ENCODE measurements at places on chromosomes 6 and 20.

- no peak for DNase-seq
These were observed 93.0 kb downstream of the TCP11 start for GRCh38 chr6:35048031-35048613.

- no peak for DNase-seq
These were observed 10.6 kb downstream of the TEAD3 start for GRCh38 chr6:35486005-35486925.

DNA sequence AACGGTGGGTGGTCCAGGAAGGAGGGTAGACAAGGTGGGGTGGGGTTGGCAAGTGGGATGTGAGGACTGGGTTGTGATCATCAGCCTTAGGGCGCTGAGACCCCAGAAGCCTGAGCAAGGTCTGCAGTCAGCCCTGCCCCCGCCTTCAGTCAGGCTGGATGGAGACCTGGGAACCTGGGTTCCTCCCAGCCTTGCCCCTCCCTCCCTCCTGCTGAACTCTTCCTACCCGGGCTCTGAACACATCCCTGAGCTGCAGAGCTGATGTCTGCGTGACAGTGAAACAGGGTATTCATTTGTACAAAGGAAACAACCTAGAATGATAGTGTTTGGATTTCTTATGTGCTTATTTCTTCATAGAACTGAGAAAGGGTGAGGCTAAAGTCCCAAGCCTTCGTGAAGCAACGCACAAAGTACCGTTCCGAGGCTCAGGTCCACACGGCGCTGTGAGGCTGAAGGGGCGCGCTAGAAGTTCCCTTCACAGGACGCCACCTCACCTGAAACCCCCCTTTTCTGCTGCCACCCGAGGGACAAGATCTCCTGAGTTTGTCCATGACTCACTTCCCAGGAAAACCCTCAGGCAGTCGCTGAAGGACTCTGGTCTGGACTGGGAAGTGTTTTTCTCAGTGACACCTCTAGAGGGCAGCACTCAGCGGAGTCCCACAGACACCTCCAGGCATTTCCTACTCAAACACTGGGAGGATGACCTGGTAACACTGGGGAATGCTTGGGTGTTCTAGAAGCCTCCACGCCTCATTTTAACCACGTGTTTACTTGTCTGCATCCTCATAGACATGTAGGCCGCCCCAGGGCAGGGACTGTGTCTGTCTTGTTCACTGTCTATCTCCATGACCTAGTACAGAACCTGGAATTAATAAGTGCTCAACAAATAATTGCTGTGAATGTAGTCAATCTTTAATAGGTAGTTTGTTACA, 1.2 kb downstream of the GSTA5 start:
- DNase-seq = peak; percentile 20

GRCh38 chr6:23006656-23007055, 437.3 kb downstream of the HDGFL1 start:
- no peak for DNase-seq

DNA sequence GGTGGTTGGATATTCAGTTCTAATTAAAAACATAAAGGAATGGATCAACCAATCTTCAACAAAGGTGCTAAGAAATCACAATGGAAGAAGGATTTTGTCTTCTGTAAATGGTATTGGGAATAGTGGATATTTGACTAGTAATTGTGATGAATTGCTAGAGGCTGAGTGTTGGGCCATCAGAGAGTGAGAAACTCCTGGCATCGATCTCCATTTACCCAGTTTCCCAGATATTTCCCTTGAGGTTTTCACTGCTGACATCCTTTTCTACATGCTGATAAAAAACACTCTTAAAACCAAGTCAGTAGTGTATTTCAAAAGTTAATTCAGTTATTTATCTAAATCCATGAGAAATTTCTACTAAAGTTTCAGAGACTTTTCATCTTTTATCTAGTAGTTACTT, 40.4 kb upstream of the COL10A1 start:
- DNase-seq = no peak

- DNase-seq = peak; percentile 29
These were observed 5.0 kb upstream of the RTF2 start for GRCh38 chr20:56463428-56463827.

- DNase-seq = no peak
These were observed 12.9 kb downstream of the COX7A2 start for GRCh38 chr6:75230484-75231325.

GRCh38 chr6:48377115-48377514, 266.1 kb upstream of the PTCHD4 start:
- no peak for DNase-seq

GRCh38 chr6:158142789-158143188, 25.3 kb downstream of the SERAC1 start:
- DNase-seq = no peak

GRCh38 chr6:137339929-137340559, 120.9 kb upstream of the IFNGR1 start:
- DNase-seq = no peak

- no peak for DNase-seq
These were observed 38.7 kb downstream of the KAT14 start for GRCh38 chr20:18176318-18176785.

- DNase-seq = no peak
These were observed 42.8 kb downstream of the MAP3K5 start for GRCh38 chr6:136749359-136749997.

GRCh38 chr6:56416247-56416646, 168.9 kb upstream of the COL21A1 start:
- no peak for DNase-seq

GRCh38 chr20:11551479-11551878, 366.2 kb upstream of the BTBD3 start:
- DNase-seq = no peak

- no peak for DNase-seq
These were observed 60.4 kb downstream of the FOXO3 start for GRCh38 chr6:108621117-108621516.

GRCh38 chr20:22408521-22409402, 175.6 kb downstream of the FOXA2 start:
- DNase-seq = no peak

GRCh38 chr6:41700463-41701347, 34.7 kb downstream of the TFEB start:
- DNase-seq = no peak

DNA sequence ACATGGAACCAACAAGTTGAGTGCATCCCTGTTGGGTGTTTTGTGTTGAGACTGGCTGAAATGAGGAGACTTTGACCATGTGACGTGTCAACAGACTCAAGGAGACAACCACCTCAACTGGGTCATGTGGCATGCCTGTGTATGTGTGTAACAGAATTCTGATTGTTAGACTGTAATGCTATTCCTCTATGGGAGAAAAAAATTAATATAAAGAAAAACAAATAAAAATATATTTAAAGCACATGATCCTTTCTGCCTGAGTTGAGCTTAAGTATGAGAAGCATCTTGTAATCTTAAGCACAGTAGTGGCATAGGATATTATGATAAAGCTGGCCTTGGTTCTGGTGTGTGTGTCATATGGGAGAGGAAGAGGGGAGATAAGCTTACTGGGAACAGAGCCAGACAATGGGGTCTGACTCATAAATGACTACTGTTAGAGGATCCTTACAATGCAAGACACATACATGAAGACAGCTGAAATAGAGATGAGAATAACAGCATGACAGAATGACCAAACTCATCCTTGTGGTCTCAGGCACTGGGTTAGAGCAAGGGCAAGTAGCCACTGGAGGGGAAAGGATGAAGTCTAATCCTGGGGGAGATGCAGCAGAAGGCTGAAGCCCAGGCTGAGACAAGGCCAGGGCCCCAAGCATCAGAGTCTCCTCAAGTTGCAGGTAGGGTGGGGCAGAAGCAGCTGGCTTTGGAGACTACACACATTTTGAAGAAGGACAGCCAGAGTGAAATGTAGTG, 9.2 kb downstream of the TP53INP2 start:
- no peak for DNase-seq

DNA sequence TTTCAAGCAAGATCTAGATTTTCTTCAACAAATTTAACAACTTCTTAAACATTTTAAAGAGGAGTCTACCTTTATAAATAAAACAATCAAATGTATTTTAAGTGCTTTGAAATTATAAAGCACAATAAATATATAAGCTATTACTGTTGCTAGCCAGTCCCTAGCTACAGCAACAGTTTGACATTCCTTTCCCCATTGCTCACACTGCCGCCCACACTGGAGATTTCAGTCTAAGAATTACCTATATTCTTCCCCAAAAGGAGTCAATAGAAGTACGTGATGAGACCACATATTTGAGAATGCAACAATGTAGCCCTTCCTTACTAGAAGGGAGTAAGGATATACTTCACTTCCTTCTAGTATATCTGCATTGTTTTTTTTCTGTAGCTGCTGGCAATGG, 65.3 kb upstream of the RNF146 start:
- no peak for DNase-seq

DNA sequence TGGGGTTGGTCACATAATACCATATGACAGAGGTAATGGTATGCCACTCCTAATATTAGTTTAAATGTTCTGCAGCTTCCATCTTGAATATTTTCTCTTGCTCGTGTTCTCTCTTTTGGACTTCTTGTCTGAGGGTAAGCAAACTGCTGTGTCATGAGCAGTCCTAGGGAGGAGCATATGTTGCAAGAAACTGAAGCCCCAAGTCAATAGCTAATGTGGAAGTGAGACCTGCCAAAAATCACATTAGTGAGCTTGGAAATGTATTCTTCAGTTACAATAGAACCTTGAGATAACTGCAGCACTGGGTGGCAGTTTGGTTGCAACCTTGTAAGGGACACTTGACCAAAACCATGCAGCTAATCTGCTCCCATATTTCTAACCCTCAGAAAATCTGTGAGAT, 178.2 kb upstream of the IMPG1 start:
- no peak for DNase-seq

DNA sequence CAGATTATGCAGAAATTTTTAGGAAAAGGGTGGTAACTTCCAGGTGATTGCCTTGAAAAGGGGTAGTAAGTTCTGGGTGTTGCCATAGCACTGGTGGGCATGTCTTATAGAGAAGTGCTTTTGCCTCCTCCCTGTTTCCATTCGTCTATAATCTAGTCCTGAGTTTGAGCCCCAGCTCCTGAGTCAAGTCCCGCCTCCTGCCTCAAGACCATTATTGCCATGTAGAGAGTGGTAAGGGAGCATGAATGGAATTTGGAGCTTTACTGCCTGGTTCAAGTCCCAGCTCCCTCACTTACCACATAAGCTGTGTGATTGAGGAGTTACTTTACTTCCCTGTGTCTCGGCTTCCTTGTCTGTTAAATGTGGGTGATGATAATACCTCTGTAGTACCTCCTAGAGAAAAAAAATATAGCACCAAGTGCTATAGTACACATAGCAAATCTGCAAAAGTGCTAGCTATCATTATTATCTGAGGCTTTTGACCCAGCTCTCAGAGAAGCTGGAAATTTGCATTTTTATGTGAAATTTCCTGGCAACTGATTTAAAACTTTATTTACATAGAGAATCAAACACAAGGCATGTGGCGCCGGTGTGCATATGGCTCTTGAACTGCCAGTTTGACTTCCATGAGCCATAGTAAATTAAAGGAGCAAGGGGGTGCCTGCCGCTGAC, 36.0 kb downstream of the TGM6 start:
- DNase-seq = no peak

- no peak for DNase-seq
These were observed 267.2 kb upstream of the SULF2 start for GRCh38 chr20:48052475-48052835.

DNA sequence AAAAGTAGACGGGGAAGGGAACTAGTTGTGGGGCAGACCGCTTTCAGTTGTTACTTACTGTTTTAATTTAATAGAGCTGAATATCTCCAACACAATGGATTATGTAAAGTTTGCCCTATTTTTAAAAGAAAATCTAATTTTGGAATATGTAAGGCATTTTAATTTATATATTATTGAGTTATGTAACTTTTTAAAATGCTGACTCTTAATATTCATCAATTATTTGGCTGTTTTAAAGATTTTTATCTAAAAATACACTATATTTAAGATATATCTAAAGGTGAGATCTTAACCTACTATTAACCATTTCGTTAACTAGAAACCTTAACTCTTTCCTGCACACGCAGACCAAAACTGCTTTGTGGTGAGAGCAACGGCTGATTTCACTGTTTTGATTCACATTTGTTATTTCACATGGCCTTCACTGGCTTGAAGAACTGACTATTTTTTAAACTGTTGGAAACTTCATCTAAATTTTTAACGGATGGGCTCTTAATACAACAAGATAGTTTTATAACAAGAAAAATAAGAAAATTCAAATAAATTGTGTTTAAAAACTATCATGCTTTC, 87.9 kb downstream of the HUS1B start:
- no peak for DNase-seq

DNA sequence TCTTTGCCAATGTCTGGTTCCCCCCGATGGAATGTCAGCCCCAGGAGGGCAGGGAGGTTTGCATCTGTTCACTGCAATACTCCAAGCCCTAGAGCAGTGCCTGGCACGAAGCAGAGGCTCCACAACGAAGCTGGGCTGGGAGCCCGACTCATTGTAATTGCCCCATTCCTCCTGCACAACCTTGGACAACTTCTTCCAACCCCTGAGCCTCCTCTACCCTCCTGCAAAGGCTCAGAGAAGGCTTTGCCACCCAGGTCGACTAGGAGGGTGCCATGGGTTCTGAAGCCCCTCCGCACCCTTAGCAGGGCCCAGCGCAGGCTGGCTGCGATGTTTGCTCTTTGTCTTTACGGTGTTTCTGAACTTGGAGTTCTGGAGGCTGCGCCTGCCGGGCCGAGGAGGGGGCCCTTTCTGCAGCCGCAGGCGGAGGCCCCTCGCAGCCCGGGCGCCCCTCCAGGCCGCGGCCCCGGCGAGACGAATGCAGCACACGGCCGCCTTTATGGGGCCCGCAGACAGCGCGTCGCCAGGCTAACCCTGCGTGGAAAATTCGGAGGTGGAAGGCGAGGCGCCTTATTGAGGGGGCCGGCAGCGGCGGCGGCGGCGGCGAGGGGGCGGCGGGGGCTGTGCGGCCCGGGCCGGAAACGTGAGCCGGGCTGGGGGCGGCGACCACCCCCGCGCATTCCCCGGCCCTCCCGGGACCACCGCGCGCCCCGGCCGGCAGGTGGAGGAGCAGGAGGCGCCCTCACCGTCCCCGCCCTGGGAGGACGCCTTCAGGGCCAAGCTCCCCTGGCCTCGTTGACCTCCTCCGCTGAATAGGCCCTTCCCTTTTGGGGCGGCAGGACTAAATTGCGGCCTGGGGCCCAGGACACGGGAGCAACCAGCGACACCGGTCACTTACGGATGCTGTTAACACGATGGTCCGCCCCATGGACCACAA, 27.0 kb downstream of the SNAI1 start:
- DNase-seq = no peak

DNA sequence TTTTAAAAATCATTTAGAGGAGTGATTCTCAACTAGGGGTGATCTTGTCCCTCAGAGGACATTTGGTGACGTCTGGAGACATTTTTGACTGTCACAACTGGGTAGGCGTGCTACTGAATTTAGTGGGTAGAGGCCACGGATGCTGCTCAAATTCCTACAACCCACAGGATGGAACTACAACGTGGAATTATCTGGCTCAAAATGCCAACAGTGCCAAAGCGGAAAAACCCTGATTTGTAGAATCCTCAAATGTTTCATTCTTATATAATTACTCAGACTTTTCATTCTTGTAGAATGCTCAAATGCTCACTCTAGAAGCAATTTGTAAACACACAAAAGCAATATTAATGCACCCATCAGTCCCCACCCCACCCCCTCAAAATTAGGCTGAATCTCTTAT, 229.8 kb downstream of the ZMYND8 start:
- DNase-seq = no peak
